ENCODE measurements at places on chromosomes 4 and X.

- DNase-seq = no peak
These were observed 1372.4 kb downstream of the C4orf33 start for GRCh38 chr4:130468340-130468739.

GRCh38 chr4:159090255-159090654 is 12.6 kb upstream of the RAPGEF2 start:
- DNase-seq = no peak

GRCh38 chr4:169005453-169006099 is 4.5 kb downstream of the CBR4 start:
- no peak for DNase-seq

- no peak for DNase-seq
These were observed 52.9 kb downstream of the NSG1 start for GRCh38 chr4:4439782-4440181.

GRCh38 chr4:71240094-71240493 is 98.7 kb upstream of the SLC4A4 start:
- DNase-seq = no peak

GRCh38 chr4:15006416-15007024 is 4.2 kb downstream of the CPEB2 start:
- no peak for DNase-seq

All from osteoblast (primary cell).